ENCODE measurements at places on chromosomes 2 and 18.

- DNase-seq: peak; percentile 53
These were observed 1.0 kb downstream of the ZCCHC2 start for GRCh38 chr18:62523631-62524439.

DNA sequence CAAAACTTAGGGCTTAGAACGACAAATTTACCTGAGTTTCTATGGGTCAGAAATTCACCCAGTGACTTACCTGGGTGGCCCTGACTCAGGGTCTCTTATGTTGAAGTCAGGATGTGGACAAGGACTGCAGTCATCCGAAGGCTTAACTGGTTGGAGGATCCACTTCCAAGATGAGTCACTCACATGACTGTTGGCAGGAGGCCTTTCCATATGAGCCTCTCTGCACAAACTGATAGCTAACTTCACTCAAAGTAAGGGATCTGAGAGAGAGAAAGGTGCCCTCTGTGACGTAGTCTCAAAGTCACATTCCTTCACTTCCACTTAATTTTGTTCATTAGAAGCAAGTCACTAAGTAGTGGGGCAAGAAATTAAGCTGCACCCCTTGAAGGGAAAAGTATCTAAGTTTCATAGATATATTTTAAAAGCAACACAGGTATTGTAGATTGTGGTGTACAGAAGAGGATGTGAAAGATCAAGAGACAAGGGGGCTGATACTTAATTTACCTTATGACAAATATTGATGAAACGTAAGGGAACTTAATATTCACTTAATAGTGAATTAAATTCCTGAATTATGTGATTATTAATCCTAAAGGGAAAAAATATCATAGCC, 48.4 kb downstream of the TANK start:
- no peak for DNase-seq

DNA sequence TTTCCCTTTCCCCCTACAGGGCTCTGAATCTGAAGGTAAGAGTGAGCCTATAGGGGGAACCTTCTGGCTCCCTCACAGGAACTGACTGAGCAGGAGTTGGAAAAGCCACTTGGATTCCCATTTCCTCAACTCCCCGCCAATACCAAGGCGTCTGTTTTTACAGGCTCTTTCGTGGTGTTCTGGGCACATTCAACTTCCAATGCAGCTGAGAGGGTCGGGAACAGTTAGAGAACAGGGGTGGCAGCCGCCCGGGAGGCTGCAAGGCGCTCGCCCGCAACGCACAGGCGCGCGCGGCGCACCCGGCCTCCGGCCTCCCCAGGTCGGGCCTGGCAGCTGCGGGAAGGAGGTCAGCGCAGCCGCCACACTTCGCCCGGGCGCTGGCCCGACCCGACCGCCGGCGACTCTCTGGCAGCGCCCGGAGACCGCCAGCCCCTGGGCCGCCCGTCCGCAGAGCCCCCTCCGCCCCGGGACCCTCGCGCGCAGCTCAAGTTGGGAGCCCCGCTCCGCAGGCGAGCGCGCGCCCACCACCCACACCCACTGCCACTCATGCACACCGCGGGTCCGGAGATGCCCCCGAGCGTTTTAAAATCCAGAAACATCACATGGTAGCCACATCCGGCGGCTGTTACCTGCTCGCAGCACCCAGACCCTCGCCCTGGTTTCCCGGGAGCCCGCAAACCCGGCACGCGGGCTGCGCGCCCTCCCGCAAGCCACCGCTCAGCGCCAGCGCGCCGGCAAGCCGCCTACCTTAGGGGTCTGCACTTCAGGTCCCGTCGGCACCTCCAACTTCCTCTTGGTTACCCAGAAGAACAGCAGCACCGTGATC, 816 bp downstream of the GALNT14 start:
- DNase-seq: peak; percentile 27

- DNase-seq: no peak
These were observed 100.4 kb upstream of the SH3BP4 start for GRCh38 chr2:234851451-234851850.

DNA sequence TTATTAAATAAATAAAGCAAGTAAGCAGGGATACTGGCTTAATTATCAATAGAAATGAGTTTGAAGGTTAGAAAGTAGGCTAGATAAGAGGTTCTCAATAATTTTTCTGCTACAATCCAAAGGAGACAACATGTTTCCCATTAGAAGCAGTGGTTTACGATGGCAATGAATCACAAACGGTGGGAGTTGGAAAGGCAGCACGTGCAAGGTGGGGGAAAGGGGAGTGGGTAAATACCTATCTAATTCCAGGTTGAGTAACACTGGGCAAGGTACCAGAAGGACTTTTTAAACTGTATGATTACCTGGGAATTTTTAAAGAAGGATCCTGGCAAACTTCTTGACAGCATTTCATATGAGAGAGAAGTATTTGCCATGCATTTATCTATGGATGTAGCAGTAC, 289.9 kb downstream of the NBAS start:
- DNase-seq: no peak

DNA sequence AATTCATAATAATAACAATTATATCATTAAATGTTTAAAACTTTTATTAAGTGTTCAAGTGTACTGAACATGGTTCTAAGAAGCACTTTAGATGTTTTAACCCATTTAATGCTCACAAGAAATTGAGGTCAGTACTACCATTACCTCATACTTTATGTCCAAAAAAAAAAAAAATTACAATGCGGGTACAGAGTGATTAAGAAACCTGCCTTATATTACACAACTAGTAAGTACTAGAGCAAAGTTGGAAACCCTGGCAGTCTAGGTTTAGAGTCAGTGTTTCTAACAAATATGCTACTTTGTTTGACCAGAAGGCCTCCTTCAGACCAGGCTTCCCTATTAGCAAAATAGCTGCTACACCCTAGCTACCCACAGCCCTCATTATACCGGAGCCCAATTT, 28.5 kb downstream of the PLEKHM3 start:
- no peak for DNase-seq

DNA sequence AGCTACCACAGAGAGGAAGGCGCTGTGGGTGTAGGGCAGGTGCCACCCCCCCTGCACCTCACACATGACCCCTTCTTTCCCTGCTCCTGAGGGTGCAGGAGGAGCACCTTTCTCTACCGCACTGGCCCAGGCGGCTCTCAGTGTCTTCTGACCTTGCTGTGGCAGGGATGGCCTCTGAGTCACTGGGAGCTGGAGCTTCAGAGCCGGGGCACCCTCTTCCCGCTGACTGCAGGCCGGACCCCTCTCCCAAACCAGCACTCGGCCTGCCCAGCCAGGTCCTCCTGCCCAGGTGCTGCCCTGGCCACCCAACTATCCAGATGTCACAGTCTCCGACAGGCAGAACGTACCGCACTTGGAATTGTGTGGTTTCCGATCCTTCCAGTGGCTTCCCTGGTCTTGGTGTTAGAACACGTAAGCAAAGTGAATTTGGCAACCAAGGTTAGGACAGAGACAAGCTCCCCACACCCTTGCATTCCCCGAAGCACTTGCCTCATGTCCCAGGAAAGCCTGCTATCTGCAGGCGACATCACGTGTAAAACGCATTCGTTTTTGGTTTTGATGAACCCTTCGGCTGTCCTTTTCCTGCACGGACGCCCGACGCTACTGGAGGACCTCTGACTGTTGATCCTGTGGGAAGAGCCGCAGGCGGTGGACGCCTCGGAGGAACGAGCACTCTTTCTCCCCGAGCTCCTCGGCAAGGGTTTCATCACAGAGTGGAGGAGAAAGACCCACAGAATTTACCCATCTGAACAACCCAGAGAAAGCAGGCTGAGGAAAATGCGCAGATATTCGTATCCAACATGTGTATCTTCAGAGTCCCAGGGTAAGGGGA, 24.7 kb upstream of the KCNG2 start:
- DNase-seq: no peak

DNA sequence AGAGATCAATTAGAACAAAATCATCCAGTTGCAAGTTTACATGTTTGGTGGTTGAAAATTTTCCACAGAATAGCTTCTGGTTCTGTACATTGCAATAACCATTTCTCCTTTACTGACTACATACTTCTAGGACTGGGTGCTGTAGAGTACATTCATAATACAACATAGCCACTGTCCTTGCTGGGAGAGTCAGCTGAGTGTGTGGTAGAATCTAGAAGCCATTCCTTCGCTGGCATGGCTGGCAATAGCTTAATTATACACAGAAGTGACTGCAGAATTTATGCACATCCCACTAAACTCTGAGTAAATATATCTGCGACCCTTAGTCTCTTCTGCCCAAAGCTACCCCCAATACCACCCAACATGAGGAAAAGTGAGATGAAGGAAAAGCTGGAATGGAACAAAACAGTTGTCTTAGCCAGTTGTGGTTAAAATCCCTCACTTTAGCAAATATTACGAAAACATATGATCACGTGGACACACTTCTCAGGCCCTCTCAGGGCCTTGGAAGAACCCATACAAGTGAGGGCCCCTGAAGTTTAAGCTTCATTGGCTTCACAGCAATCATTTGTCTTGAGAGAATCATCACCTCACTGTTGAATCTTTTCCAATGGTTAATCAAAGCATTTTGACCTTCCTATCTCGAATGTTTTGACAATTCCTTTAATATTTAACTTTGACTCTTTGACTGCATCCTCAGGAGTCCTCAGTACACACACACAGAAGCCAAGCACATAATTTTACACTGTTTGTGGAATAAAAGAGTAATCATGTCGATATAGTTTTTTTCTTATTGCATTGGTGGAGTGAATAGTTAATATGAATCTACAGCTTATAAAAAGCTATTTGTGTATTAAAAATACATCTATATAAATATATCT, 225.1 kb downstream of the ZNF385B start:
- DNase-seq: no peak

DNA sequence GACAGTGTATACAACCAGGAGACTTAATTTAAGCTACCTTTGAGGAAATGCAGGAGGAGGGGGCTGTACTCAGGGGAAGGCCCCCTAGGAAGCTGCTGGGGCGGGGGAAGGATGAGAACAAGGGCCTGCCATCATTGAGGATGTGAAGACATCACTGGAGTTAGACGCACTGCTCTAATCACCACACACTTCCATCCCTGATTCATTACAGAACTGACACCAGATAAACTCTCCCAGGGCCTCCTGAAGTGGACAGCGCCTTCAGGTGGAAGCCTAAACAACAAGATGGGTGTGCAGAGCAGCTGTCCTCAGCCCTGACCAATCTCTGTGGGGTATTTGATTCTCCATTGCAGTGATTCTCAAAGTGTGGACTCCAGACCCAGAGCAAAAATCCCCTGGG, 30.6 kb upstream of the SLC35G4 start:
- DNase-seq: no peak

GRCh38 chr2:27922842-27923241, 32.3 kb downstream of the BABAM2 start:
- DNase-seq: no peak

DNA sequence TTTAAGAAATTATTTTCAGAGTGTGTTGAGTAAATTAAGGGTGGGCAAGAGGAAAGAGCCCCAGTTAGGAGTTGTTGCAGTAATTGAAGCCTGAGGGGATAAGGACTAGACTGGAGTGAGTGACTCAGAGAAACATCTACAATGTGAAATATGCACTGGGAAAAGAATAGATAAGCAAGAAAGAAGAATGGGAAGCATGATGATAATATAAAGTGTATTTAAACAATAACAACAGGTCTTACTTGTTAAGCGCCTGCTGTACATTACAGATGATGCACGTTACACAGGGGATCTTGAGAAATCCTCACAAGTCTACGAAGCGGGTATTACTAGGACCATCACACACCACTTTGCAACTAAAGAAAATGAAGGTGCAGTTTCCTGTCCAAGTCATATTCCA, 73.6 kb upstream of the STK17B start:
- DNase-seq: no peak

DNA sequence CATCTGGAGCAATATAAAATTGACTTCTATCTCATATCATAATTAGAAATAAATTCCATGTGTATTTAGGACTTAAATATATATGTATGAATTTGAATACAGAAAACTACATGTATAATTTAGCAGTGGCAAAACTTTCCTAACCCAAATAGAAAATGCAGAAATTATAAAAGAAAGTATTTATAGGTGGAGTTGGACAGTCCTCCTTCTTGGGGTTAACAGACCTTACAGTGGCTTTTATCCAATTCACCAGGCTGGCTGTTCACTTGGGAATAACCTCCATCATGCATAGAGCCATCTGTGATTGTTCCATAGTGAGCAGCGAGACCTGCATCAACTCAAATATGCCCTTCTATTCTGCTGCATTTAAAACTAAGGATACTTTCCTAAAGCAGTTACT, 8.3 kb downstream of the DDX1 start:
- DNase-seq: no peak

GRCh38 chr2:102346381-102347130, 9.0 kb upstream of the IL18R1 start:
- DNase-seq: no peak

GRCh38 chr18:74271635-74272034, 20.1 kb downstream of the CYB5A start:
- no peak for DNase-seq

- DNase-seq: no peak
These were observed 44.2 kb upstream of the HS6ST1 start for GRCh38 chr2:128362889-128363228.

DNA sequence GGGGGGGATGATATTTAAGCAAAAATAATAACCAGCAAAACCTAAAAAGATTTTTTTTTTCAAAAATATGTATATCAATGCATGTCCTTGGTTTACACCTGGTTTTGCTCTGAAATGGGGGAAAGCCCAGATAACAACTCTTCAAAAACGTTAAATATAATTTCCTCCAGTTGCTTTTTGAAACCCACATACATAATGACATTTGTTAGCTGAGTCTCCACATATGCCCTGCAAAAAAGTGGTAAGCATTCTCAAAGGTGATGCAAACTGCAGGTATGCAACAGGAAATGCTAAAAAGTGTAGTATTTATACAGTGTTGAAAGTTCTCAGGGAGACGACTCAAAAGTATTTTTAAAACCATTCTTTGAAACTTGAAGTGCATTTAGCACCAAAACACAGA, 258.6 kb downstream of the ZEB2 start:
- no peak for DNase-seq

GRCh38 chr2:96809216-96809882, 6.7 kb upstream of the CNNM3 start:
- no peak for DNase-seq

GRCh38 chr2:46915281-46915810, at the start of gene MCFD2:
TSS of gene MCFD2 (minus strand) at chr2:46915806. CDS start at chr2:46909171, 6,635 bp downstream.
- DNase-seq: no peak

GRCh38 chr18:57220480-57220879, 73.6 kb downstream of the BOD1L2 start:
- no peak for DNase-seq

DNA sequence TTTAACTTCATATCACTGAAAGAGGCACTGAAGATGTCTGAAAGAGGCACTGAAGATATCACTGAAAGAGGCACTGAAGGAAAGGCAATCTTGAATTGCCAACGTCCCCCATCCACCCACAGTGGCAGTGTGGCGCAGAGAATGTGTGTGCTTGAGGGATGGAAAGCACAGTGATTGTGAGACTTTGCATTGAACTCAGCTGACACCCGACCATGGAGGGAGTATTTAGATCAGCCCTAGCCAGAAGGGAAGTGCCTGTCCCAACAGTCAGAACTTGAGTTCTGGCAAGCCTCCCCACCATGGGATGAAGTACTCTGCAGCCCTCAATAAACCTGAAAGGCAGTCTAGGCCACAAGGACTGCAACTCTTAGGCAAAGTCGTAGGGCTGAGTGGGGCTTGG, 33.8 kb downstream of the MAP4K3 start:
- no peak for DNase-seq

Measured in NCI-H345 (cell line).